Panc1 (cell line): ENCODE measurements at places on chromosomes 12 and 14. TPM values are rescaled to one million over a fixed set of nuclear protein-coding genes. Genes with fewer than 3 reads are reported as not detected.
A peak's percentile ranks its signal among the peaks of the same experiment; 100 is the strongest.

Gene RSRC2
- 57.8 TPM for total RNA-seq

Gene OS9
- total RNA-seq = 186 TPM

Gene TRPV4
- 0.44 TPM for total RNA-seq

Gene NTS
- total RNA-seq = 1.5 TPM

Gene GPRC5D
- not detected for total RNA-seq

Gene LRP1-AS
- total RNA-seq = not detected

Gene KRT6C
- not detected for total RNA-seq

DNA sequence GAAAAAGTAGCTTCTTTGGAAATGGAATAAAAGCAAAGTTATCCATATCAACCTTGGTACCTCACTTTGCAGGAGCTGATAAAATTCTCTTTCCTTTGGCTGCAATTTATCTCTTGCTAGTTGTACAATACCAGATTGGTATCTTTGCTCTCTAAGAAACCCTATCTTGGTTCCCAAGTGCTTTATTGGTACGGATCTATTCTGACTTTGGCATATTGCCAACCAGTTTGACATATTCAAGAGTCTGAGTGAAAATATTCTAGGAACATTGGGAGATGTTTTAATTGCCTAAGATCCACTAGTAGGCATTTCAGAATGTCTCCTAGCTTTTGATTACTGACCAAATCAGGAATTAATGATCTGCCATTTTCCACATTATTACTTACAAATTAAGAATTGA lies 167.2 kb upstream of the ATP2B1 start:
- DNase-seq = no peak

DNA sequence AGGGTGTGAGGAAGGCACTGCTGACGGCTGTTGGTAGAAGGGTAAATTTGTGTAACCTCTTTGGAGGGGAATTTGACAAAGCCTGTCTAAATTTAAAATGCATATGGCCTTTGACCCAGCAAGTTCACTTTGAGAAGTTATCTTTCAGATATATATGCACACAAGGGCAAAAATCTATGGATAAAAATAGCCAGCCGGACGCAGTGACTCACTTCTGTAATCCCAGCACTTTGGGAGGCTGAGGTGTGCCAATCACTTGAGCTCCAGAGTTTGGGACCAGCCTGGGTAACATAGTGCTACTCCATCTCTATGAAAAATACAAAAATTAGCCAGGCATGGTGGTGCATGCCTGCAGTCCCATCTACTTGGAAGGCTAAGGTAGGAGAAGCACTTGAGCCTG lies 13.4 kb downstream of the UBC start:
- DNase-seq = no peak

DNA sequence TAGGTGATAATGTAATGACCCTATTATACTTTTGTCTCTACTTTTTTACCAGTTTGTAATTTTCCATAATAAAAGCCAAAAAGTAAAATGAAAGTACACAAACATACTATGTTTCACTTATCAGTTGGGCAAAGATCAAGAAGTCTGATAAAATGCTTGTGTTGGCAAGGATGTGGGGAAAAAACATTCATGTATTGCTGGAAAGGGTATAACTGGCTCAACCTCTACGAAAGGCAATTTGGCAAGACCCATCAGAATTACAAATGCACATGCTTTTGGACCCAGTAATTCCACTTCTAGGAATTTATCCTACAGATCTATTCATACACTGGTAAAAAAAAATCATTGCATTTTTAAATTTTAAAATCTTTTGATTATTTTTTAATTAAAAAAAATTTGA lies 68.0 kb downstream of the SPTB start:
- DNase-seq = no peak

DNA sequence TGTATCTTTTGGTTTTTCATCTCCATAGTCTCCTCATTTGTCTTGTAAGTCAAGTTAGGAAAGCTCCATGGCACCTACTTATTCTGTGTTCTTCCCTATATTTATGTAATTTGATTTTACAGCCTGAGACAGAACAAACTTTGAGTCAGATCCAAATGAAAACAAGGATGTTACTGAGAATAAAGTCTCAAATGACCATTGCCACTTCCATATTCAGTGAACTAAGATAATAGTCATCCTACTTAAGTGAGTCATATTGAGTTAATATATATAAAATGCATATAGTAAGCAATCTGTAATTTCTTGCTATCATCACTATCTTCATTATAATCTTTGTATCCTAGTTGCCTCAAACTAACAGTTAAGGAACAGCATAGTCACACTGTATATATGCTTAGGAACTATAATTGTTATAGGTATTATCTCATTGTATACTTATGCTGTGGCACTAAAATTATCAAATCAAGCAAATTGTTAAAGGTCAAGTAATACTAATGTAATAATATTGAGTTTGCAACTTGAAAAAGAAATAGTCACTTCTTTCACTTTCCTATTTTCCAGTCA lies 30.8 kb downstream of the TMTC3 start:
- DNase-seq = no peak

DNA sequence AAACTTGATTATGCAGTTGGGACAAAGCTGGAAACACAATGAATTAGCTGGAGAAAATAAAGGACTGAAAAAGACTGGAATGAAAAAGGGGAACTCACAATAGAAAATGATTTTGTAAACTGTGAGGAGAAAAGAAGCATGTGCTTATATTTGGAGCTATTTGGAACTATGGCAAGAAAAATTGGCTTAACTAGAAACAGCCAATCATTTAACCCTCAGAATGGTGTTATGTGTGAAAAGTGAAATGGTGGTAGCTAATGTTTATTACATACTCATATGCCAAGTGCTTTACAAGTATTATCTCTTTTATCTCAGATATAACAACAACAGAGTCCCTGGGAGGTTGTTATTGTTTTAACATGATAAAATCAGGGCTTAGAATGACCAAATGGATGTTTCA lies 583.1 kb upstream of the SEL1L start:
- no peak for DNase-seq

DNA sequence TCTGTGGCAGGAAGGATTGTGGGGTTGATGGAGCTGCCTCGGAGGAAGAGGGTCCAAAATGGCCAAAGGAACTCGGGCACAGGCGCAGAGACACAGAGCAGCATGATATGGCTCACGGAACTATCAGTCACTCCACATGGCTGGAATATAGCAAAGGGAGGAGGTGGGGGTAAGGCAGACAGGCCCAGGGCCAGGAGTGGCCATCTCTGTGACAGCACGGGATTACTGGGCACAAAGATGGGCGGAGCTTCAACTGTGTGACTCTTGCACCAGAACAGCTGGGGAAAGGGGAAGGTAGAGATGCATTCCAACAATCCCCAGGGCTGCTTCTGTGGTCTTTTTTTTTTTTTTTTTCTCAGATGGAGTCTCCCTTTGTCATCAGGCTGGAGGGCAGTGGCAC lies 24.8 kb upstream of the EML1 start:
- no peak for DNase-seq

GRCh38 chr12:26017484-26018211 lies 59.2 kb downstream of the RASSF8 start:
- peak; percentile 67 for DNase-seq

GRCh38 chr14:33857650-33858049 lies 93.2 kb downstream of the EGLN3 start:
- no peak for DNase-seq

DNA sequence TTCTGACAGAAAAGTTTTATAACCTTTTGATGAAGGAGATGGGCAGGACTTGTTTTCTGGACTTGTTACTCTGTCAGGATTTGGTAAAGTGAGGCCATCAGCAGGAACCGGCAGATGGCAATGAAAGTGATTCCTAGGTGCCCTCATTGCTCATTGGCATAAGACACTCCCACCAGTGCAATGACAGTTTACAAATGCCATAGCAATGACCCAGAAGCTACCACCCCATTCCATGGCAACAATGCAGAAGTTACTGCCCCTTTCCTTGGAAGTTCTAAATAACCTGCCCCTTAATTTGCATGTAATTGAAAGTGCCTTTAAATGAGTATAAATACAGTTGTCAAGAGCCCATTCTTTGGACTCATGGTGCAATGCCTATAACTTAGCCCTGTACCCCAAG lies 222.6 kb downstream of the CEP128 start:
- no peak for DNase-seq

DNA sequence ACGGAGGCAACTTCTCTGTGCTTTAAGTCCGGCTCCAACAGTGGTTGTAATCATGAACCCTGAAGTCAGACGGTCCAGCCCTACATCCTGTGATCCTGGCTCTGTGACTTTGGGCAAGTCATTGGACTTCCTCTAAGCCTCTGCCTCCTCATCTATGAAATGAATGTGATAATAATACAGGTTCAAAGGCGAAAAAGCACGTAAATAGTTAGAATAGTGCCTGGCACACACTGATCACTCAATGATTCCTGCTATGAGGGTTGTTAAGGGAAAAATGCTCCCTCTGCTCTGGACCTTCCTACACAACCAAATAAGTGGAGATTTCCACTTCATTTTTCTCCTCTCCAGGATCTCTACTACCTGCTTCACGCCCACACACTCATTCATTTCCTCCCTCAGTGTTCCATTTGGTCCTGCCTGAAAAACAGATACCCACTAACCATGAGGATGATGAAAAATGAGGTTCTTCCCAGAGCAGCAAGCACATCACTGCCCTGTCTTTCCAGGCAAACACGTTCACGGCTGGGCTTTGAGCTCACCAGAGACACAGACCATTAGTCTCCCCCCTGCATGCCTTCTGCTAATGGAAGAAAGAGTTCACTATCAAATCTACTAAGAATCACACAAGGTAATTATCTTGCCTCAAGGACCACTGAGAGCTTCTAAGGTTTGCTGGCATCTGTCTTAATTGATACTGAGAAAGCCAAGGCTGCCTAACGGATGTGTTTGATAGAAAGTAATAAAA lies 13.2 kb downstream of the NUAK1 start:
- DNase-seq = no peak

GRCh38 chr12:131894981-131895639 lies 688 bp downstream of the ULK1 start:
- DNase-seq = no peak
